Stimulated activated CD8-positive, alpha-beta memory T cell treated with anti-CD3 and anti-CD28 coated beads, Interleukin-15, amount 100 ng/mL, for 24 hours (primary cell): ENCODE measurements at places on chromosomes 4 and X.

GRCh38 chr4:162506253-162506652, 342.5 kb upstream of the FSTL5 start:
- DNase-seq: no peak

- DNase-seq: no peak
Observed at GRCh38 chr4:183941964-183942363, 36.9 kb downstream of the STOX2 start.

GRCh38 chrX:103061486-103061885, 2.5 kb downstream of the BEX1 start:
- DNase-seq: no peak

DNA sequence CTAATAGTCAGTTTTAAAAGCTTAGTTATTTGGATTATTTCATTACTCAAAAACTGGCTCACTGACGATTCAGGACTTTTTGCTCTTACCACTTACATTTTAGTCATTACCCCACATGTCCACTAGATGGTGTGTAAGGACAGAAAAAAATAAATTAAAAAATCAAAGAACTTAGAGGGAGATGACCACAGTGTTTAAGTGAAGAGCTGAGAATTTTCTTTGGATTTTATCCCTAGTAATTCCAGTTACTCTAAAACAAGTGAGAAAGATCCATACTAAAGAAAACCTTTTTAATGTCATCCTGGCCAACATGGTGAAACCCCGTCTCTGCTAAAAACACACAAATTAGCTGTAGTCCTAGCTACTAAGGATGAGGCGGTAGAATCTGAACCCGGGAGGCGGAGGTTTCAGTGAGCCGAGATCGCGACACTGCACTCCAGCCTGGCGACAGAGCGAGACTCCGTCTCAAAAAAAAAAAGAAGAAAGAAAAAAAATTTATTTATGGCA, 26.4 kb upstream of the TMPRSS11B start:
- DNase-seq: no peak

GRCh38 chrX:56763556-56764152, 34.6 kb downstream of the NBDY start:
- DNase-seq: no peak

DNA sequence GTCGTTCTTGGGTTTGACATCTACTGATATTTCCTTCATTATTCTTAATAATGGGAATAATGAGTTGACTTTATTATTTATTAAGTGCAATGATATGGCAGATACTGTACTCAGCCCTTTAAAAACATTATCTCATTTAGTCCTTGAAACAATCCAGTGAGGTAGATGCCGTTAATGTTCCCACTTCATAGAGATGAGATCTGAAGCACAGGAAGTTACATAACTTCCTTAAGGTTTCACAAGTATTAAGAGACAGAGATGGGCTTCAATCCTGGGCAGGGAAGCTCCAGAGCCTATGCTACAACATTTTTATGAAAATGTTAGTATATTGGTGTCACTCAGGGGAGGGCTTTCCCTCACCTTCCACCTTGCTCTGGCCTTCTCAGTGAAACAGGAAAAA, 9.7 kb upstream of the KLHL13 start:
- DNase-seq: no peak

GRCh38 chr4:24880186-24880585, 32.7 kb downstream of the CCDC149 start:
- DNase-seq: no peak

DNA sequence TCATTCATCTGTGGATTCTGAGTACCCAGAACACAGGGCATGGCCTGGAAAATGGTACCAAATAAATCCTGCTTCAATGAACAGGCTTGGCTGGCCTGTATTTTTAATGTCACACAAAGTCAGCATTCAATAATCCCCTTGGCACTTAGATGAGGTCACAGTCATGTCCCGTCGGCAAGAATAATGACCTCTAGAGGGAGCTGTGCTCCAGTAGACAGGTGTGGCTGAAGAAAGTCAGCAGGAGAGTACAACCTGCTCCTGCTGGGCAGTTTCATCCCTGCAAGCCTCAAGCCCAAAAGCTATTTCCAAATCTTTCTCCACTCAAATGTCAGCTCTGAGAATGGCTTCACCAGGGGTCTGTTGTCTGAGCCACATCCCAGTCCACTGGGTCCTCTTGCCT, 404.0 kb upstream of the F9 start:
- no peak for DNase-seq

DNA sequence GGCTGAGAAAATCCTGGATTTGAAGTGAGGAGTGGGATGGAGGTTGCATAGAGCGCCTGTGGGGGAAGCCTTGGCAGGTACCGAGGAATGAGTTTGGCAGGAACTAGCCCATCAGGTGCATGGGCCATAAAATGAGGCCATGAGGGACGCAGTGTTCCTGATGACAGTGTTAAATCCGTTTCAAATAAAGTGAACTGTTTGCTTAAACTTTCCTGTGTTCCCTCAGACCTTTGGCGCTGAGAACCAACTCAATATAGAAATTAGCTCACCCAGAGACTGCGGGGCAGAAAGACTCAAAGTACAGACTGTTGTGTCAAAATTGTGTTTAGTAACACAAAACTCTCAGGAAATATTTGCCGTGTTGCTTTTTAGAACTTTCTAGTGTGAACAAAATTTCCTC, 250.0 kb upstream of the NR3C2 start:
- no peak for DNase-seq

- no peak for DNase-seq
Observed at GRCh38 chr4:38757945-38758600, 24.7 kb downstream of the TLR10 start.

GRCh38 chr4:123064390-123064789, 142.0 kb upstream of the NUDT6 start:
- DNase-seq: no peak

- no peak for DNase-seq
Observed at GRCh38 chr4:36213977-36214376, 30.3 kb downstream of the ARAP2 start.

GRCh38 chr4:88846206-88846790, 148.7 kb upstream of the NAP1L5 start:
- DNase-seq: no peak
